Activated CD8-positive, alpha-beta memory T cell treated with anti-CD3 and anti-CD28 coated beads for 1 hour (primary cell): ENCODE measurements at places on chromosomes 1 and 21.

DNA sequence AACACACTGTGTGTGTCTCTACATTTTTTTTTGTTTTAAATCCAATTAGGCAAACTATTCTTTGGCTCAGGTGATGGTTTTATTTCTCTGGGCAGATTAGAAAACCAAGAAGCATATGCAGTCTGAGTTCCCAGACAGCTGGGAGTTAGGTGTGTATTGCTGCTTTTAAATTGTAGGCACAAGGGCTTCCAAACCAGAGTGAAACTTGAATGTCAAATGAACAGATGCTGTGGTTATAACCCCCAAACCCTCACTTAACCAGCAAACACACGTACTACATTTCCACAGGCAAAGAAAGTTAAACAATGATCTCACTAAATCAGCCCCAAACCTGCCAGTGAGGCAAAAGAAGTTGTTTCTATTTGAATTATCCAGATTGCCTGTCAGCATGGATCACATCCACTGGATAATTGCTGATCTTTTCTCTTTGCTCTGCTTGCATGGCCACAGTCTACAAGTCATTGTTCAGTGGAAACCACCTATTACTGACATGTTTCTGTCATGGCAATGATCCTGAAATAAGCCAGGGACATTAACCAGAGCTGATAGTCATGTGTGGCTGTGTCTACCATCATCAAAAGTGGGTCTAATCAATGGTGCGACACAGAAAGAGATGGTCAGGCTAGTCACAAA is 576.5 kb upstream of the PLXNA2 start:
- DNase-seq = no peak

GRCh38 chr1:5551274-5551975 is 440.8 kb downstream of the NPHP4 start:
- no peak for DNase-seq

DNA sequence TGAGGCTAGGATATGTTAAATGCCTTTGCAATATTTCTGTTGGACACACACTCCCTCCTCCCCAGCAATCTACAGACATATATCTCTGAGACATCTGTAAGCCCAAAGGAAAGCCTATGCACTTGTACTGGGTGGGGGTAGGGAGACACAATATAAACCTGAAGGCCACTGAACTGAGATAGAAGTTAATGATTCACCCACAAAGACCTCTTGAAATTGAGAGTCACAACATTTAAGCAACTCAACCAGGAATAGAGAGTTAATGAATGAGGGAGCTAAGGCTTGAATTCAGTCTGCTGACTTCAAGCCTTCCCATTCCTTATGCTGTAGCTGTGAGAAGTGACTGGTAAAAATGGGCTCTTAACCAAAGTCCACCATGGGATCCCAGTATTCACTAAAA is 5.0 kb downstream of the OR10J1 start:
- DNase-seq = no peak

DNA sequence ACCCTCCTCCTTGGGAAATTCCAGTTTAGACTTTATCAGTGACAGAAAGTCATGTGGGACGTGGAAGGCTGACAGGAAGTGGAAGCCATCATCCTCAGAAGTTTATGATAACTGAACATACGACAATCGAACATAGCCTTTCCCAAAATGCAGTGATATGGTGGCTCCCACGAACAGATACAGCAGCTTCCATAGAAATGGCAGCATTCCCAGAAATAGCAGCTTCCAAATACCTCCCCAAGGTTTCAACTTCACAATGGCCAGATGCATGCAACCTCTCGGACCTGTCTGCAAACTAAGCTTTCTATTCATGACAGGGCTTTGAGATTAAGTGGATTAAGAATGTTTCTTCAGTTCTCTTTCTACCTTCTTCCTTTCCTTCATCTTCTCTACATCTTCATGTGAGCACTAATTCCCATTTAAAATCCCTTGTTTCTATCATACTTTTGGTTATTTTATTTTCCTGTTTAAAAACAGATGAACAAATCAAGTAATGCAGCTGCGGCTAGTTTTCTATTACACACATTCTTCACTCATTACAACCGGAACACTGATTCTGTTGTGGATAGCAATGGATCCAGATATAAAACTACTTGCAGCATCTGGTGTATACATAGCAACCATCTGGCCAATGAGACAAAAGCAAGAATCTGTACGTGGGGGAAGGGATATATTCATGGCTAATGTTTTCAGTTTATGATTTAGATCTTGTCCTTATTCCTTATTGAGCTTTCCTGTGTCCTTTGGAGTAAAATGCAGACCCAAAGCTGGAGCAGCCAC is 304.8 kb downstream of the BRINP3 start:
- DNase-seq = no peak

DNA sequence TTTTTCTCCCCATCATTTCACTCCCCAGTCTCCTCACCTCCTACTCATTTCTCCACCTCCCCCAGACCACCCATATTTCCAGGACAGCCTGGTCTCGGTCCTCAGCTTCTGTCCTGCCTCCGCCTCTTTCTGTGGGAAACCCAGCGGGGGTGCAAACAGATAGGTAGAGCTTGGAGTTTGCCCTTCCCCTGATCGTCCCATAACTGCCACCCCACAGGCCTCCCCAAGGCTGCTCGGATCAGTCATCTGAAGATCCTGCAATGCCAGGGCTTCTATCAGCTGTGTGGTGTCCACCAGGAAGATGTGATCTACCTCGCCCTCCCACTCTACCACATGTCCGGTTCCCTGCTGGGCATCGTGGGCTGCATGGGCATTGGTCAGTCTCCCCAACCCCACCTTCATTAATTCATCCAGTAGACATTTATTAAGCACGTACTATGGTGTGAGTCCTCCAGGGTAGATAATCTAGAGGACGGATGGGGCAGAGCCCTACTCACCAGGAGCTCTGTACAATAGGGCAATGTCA is 1.7 kb downstream of the SLC27A3 start:
- no peak for DNase-seq

DNA sequence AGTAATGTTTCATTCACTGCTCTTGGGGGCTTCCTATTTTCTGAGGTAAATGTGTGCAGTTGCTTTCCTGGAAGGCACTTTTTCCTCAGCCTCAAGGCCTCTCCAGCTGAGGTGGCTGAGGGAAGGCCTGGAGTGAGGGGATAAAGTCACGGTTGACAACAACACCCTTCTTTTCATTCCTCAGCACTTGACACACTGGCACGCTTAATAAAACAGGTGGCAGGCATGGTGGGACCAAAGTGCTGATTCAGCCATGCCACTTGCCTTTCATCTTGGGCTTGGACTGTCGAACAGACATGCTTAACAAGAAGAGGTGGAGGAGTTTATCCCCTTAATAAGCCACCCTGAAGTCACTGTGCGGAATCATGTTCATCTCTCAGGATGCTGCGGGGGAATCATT is 23.6 kb upstream of the GRHL3 start:
- DNase-seq = no peak
